ENCODE measurements at places on chromosomes 16 and 17.

DNA sequence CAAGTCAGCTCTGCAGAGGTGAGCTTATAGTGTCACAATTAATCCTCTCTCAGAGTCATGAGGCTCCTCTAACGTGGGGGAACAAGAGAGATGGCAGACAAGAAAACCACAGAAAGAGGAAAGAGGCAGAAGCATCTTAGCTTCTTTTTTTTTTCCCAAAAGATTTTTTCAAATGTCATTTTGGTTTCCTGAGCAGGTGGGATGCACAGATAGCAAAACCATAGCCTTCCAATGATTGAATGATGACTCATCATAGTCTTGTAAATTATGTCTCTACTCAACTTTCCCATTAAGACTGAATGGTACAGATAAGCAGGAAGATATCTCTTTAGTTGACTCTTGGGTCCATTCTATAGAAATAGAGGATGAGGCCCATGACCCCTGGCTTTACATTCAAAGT is 162.8 kb upstream of the ZFHX3 start:
- DNase-seq = no peak

DNA sequence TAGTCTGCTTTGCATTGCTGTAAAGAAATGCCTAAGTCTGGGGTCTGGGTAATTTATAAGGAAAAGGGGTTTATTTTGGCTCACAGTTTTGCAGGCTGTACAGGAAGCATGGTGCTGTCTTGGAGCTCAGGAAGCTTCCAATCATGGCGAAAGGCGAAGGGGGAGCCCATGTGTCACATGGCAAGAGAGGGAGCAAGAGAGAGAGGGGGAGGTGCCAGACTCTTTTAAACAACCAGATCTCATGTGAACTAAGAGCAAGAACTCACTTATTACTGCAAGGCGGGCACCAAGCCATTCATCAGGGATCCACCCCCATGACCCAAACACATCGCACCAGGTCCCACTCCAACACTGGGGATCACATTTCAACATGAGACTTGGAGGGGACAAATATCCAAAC is 148.2 kb upstream of the HS3ST2 start:
- DNase-seq = no peak

- no peak for DNase-seq
Observed at GRCh38 chr16:50839356-50839755, 97.5 kb downstream of the CYLD start.

DNA sequence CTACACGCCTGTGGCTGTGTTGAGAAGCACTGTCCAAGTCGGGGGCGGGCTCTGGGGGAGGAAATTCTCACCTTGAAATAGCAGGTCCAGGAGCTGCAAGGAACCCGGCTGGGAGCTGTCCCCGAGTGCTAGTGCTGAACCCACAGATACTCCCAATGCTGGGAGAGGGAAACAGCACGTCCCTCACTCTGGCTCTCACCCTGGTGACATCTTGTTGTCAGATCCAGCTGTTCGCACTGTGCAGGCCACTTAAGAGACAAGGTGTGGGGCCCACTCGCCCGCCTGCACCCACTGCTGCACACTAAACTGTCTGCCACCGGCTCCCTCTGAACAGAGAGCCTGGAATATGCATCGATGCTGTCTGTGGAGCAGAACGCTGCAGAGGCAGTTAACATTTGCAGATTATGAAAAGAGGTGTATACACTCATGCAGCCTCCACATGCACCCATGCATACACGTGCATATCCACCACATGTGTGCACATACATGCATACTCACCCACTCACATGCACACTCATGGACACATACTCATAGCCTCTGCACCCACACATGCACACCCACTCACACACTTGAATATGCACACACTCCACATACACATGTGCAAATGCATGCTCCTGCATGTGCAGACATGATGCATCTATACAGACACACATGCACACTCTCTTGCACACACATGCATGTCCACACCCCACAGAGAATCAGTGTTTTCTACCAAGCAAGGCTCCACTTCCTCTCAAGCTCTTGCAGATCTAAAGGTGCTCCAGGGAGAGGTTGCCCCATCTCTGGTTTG is 42.0 kb downstream of the MGAT5B start:
- DNase-seq = peak; percentile 6

- no peak for DNase-seq
Observed at GRCh38 chr17:53032861-53033271, 789.9 kb upstream of the KIF2B start.
